ENCODE measurements at places on chromosomes 5 and 9.

DNA sequence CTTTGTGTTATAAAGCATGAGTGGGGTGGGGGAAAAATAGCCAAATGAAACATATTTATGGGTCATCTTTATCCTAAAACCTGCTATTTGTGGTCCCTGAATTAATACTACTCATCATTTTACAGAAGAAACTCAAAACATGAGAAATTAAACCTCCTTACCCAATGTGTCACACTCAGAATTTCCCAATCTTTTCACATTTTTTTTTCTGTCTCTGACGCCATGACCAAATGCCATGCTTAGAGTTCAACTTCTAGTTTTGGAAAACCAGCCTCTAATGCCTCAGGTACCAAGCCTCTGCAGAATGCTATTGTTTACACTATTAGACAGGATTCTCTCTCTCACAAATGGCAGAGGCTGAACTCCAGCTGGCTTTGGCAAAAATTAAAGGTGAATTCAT, 505.5 kb upstream of the WWC1 start:
- DNase-seq, result no peak

DNA sequence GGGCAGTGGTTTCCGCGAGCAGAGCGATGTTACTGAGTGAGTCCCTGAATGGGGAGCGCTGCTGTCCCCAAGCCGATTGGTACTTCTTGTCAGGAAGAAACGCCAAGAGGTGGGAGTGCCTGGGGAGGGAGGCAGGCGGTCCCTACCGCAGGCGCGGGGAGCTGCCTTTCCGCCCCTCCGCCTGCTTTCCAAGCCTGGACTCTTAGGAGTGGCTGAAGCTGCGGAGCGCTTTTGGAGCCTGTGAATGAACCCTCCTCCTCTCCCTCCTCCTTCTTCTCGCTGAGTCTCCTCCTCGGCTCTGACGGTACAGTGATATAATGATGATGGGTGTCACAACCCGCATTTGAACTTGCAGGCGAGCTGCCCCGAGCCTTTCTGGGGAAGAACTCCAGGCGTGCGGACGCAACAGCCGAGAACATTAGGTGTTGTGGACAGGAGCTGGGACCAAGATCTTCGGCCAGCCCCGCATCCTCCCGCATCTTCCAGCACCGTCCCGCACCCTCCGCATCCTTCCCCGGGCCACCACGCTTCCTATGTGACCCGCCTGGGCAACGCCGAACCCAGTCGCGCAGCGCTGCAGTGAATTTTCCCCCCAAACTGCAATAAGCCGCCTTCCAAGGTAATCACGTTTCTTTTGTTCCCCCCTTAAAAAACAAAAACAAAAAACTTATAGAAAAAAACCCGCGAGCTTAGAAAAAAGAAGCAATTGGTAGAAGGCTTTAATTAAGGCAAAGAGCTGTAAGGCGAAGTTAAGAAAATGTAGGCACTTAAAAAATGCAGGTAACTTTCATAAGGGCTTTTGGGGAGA, at the start of gene VCAN:
TSS of gene VCAN (plus strand) at position 340 of the 808 bp plus-strand sequence. CDS start 11,775 bp downstream, outside the sequence.
- no peak for DNase-seq

DNA sequence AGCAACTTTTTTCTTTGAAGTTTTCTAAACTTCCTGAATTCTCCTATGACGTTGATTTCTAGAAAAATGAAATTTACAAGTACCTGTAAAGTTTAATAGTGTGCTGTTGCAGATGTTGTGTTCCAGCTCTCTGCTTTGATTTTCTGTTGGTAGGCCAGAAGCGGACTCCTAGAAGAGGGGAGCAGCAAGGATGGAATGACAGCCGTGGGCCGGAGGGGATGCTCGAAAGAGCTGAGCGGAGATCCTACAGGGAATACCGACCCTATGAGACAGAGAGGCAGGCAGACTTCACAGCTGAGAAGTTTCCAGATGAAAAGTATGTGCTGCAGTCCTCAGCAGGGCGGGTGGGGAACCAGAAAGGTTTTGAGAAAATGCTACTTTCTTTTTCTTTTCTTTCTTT, 8.3 kb downstream of the HABP4 start:
- no peak for DNase-seq

DNA sequence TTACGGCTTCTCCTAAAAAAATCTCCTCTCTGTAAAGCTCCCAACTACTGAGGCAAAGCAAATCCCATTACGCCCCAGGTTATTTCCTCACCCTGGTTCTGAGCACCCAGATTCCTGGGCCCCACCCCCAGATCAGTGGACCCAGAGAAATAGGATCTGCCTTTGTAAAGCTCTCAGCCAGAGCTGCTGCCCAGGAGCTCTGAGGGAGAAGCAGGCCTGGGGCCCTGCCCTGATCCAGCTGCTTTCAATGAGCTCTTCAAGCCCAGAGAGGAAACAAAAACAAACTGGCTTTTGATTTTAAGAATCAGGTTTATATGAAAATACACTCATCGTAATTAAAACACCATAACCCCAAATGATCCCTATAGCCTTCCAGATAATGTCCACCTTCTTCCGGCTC, 124.5 kb downstream of the C5orf15 start:
- DNase-seq, result no peak

DNA sequence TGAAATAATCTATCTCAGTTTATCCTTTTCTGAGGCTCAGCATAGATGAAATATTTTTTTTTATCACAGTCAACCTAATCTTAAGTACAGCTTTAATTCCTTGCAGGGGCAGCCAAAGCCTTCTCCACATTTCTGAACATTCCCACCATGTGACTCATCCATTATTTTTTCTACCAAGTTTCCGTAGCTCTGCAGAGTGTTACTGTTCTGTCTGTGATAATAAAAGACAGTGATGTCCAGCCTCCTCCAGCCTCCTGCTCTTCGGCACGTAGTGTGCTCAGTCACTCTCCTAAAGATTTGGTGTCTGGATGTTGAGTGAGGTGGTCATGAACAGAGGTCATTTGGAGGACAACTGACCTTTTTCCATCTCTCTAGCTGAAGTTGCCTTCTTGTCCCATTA, 338.1 kb upstream of the ADAMTS16 start:
- DNase-seq, result no peak

DNA sequence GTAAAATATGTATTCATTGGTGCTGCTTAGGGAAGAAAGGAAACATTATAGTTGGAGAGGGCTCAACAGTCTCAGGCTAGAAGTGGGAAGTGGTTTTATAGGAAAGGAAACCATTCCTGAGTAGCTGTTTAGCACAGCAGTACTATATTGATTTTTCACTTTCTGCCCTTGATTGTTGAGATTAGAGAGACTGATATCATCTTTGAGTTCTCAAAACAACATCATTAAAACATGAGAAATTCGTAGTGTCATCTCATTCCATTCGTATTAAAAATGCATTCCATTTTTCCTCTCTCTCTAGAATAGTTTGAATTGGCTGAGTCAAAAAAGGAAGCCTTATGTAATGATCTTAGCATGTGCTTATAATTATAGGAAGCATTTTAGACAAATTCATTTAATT, 14.1 kb downstream of the POLR3G start:
- no peak for DNase-seq

DNA sequence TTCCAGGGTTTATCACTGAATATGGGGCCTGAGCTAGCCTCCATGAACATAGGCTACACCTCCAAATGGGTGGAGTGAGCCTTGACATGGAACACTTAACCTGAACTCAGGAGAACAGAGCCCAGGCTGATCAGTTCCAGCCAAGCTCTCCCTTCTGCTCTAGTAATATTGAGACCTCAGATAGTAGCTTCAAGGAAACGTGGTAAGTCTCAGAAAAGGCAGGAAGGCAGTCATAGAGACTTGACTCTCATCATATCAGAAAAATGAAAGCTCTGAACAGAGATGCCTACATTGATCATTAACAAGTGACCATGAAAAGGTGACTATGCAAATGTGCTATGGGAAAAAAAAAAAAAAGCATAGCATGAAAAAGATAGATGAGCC, 40.5 kb upstream of the MYO10 start:
- no peak for DNase-seq

DNA sequence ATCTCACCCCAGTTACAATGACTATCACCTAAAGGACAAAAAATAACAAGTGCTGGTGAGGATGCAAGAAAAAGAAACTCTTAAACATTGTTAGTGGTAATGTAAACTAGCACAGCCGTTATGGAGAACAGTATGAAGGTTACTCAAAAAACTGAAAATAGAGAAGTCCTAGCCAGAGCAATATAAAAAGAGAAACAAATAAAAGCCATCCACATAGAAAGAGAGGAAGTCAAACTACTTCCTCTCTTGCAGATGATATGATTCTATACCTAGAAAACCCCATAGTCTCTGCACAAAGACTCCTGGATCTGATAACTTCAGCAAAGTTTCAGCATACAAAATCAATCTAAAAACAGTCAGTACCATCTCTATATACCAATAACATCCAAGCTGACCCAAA, 221.5 kb upstream of the FAM174A start:
- DNase-seq, result no peak

- no peak for DNase-seq
Measured at GRCh38 chr9:95605816-95606488, 89.2 kb upstream of the PTCH1 start.

DNA sequence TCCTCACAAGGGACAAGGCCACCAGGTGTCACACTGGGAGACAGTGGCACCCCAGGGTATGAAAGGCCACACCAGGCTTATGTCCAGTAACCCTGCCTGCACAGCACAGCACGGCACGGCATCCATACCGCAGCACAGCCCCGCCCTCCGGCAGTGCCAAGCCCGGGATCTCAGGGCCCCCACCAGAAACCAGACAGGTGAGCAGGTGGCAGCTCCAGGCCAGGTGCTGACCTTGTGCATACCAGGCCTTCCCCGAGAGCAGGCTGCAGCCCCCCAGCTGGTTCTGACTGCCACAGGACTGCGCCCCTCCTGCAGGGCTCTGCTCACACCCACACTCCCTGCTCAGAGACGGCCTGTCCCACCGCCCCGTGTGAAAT, 56.5 kb downstream of the ADAMTS2 start:
- no peak for DNase-seq

DNA sequence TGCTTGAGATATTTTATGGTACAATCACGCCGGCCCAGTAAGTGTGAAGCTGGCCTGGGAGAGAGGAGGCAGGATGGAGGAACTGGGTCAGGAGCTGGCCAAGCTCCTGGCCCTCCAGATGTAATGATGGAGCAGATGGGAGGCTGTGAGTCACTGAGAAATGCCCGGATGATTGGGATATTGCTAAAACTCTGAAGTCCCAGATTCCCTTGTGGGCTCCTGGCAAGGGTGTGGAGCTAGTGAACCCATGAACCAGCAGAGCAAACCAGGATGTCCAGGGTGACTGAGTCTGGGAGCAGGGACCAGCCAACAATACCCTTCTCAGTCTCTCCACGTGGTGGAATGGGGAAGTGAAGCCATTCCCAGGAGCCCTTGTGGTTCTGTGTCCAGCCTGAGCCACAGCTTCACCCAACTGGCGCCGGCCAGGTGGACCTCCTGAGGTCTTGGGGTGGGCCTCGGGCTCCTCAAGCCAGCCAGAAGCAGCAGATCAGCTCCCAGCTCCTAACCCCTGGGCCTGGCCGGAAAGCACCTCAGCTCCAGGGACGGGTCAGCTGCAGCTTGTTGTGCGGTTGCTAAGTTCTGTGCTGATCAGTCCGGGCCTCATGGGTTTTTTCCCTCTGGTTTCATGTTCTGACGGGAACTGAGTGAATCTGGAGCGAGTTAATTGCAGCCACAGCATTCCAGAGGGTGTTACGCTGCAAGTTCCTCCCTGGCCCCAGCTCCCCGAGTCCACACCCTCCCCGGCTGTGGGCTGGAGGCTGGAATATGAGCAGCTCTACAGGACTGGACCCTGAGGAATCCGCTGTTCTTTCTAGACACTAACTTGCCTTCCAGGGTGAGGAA, 37.6 kb downstream of the DUSP1 start:
- no peak for DNase-seq

DNA sequence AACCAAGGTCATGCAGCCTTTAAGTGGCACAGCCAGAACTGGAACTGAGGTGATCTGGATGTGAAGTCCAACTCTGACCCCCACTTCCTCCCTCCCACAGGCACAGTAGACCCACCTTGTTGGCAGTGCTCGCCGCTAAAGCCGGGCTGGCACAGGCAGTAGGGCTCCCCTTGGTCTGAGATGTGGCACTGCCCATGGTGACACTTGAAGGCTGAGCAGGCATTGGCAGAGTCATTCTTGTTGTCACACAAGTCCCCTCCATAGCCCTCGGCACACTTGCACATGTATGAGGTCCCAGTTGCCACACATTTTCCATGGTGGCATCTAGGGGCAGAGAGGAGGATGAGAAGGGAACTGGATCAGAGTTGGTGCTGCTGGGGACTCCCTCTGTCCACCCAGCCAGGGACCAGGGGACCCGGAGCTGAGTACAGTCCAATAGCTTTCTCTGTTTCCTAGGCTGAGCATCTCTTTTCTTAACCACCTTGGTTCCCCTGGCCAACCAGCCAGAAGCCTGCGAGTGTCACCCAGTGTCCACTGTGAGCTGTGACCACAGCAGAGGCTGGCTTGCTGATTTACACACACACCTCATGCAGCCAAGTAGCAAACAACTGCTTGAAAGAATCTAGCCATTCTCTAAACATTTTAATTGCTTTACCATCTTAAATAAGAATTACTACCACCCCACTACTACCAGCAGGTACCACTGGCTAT, 90.7 kb upstream of the PANK3 start:
- no peak for DNase-seq

DNA sequence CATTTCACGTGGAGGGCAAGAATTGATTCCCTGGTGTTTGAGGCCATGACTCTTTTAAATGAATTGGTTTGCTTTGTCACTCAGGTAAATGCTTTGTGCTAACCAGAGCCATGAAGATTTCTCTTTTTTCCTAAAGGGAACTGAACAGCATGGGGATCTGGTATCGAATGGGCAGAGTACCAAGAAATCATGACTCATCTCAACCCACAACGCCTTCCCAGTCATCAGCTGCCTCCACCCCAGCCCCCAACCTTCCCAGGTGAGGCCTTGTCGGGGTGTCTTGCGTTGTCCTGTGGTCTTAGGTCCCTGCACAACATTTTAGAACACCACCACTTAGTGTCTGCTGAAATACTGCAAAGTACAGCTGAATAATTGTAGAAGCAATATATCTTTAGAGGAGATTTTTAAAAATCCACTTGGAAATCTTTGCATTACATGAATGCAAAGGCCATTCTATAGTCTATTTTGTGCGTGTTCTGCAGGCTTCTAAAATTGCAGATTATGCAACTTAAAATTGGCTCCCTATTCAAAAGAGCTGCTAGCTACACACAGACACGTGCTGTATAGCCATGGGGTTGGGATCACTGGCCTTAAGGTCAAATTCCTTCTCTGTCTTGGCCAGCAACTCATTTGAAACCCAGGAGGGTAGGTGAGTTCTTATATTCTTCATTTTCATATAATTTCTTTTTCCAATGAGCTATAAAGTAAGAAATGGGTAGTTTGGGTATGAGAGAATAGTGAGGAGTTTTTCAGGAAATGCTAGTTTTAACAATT, 69.0 kb downstream of the MVB12B start:
- no peak for DNase-seq

DNA sequence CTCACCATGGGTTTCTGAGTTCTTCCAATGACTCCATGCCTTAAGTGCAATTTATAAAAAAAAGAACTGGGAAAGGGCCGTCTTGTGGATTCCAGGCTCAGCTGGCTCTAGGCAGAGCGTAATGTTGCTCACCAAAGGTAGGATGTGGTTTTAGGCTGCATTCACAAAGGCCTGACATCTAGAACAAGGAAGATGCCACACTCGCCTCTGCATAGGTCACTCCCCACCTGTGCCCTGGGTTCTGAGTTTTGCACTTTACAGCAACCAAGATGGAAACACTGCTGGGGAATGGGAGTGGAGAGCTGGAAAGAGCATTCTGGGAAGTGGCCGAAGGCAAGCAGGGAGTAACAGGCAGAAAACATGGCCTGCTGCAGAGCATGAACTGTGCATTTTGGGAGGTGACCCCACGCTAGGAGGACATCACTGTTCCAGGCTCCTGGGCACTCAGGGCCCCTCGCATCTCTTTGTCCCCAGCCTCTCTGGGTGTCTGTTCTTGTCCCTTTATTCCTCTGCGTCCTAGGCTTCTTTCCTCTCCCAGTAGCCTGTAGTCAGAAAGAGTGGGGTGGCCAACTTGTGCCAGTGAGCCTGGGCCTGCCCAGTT, 12.3 kb downstream of the FCN2 start:
- no peak for DNase-seq
